Chondrocyte (in vitro differentiated cells): ENCODE measurements at places on chromosomes 11 and 22. TPM values are rescaled to one million over a fixed set of nuclear protein-coding genes. Genes with fewer than 3 reads are reported as not detected.

The RGL4 gene
- total RNA-seq = not detected in 3 replicates

The CHRM4 gene
- 0.38 to 0.42 TPM in 2 of 3 replicates, not detected in the other for total RNA-seq

The DTX4 gene
- 3.1 to 4.4 TPM (median 3.4 TPM) in 3 replicates for total RNA-seq

The TSSK2 gene
- total RNA-seq = not detected in 3 replicates

The NUDT8 gene
- total RNA-seq = 8.4 to 12.6 TPM (median 11.3 TPM) in 3 replicates

The MADD gene
- total RNA-seq = 28.3 to 32.1 TPM (median 29.6 TPM) in 3 replicates

The RIMBP3C gene
- total RNA-seq = 0.22 to 0.75 TPM (median 0.38 TPM) in 3 replicates

The RFPL2 gene
- total RNA-seq = 0.22 TPM in 1 of 3 replicates, not detected in the others

The IL18 gene
- 0.80 to 0.97 TPM (median 0.85 TPM) in 3 replicates for total RNA-seq

The CASP5 gene
- not detected in 3 replicates for total RNA-seq

The PTPMT1 gene
- 40.4 to 48.8 TPM (median 43.5 TPM) in 3 replicates for total RNA-seq

The CYP2D6 gene
- 0.75 to 1.7 TPM (median 0.95 TPM) in 3 replicates for total RNA-seq

The BATF2 gene
- total RNA-seq = not detected in 3 replicates

- DNase-seq = no peak
- no peak overlapping the region for H3K27ac ChIP-seq
- H3K4me1 ChIP-seq = no peaks in the 10 kb centered on the region
These were observed 131.4 kb downstream of the DCDC1 start for GRCh38 chr11:31237819-31238760.

- no peaks in the 10 kb centered on the region for H3K36me3 ChIP-seq
- no peaks in the 10 kb centered on the region for H3K4me1 ChIP-seq
- no peak overlapping the region for H3K4me3 ChIP-seq
- H3K27ac ChIP-seq = no peak overlapping the region
These were observed 8.1 kb upstream of the TOP3B start for GRCh38 chr22:21990445-21991303.

- peak overlapping the region; percentile 100 for H3K27ac ChIP-seq
- peak overlapping the region; percentile 67 for H3K4me3 ChIP-seq
- no peaks in the 10 kb centered on the region for H3K27me3 ChIP-seq
- no peaks in the 10 kb centered on the region for H3K36me3 ChIP-seq
These were observed 8.8 kb downstream of the BCL9L start for GRCh38 chr11:118916842-118917388.

GRCh38 chr22:43631846-43632245, 180.3 kb downstream of the EFCAB6 start:
- H3K27ac ChIP-seq = no peak overlapping the region
- no peak for DNase-seq
- H3K27me3 ChIP-seq = peaks cover 4% of the 10 kb centered on the region
- no peaks in the 10 kb centered on the region for H3K4me1 ChIP-seq

GRCh38 chr11:18191376-18191775, 18.7 kb downstream of the MRGPRX4 start:
- DNase-seq = no peak
- H3K36me3 ChIP-seq = no peaks in the 10 kb centered on the region
- no peak overlapping the region for H3K4me3 ChIP-seq
- H3K27ac ChIP-seq = no peak overlapping the region

GRCh38 chr11:87473174-87473573, 435.4 kb downstream of the TMEM135 start:
- no peaks in the 10 kb centered on the region for H3K27me3 ChIP-seq
- no peaks in the 10 kb centered on the region for H3K36me3 ChIP-seq
- H3K4me1 ChIP-seq = peaks cover 6% of the 10 kb centered on the region
- H3K4me3 ChIP-seq = no peak overlapping the region

DNA sequence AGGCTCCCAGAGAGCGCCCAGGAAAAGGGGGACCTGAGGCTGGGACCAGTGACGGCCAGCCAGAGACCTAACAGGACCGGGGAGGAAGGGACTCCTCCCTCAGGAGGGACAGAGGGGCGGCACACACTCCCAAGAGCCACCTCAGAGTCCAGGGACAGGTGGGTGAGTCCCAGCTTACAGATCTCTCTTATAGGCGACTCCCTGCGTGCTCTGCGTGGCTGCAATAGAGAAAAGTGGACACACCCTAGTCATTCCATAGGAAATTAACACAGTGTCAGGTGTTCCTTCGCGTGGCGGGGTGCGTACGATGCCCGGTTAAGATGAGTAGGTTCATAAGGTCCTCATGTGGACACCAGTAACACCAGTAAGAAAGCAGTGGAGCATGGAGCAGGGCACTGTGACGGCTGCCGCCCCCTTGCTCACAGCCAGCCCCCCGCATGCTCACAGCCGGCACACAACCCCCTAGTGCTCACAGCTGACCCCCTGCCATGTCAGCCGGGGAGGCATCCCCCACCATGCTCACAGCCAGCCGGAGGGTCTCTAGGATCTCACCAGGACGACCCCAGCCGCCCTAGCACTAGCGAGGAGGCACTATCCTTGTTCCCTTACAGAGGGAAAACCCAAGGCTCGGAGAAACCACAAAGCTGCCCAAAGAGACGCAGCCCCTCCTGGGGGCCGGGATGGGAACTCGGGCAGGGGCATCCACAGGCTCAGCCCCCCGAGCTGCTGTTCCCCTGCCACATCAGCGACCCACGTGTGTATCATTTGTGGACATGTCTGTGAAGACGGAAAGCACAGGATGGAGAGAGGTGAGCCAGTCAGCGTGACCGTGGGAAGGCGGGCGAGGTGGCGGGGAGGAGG, 426.8 kb downstream of the TBC1D22A start:
- peaks cover 9% of the 10 kb centered on the region for H3K36me3 ChIP-seq
- peak; percentile 84 for DNase-seq
- H3K27ac ChIP-seq = no peak overlapping the region
- no peak overlapping the region for H3K4me3 ChIP-seq
- no peaks in the 10 kb centered on the region for H3K4me1 ChIP-seq

DNA sequence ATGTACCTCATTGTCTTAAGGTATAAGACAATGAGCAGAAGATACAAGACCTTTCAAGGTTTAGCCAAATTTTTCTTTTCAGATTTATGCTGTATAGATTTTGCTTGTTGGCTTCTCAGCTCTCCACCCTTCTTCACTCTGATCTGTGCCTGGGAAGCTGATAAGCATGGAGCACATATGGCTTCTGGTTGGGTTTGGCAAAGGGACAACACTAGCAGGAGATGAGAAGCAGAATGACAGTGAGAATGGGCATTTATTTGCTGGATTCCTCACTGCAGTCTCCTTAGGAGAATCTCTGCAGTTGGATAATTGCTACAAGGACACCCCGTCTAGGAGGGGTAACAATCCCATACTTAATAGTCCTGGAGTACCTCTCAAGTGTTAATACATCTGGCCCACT, 474.8 kb upstream of the CCDC90B start:
- H3K27ac ChIP-seq = no peak overlapping the region
- DNase-seq = no peak
- no peaks in the 10 kb centered on the region for H3K4me1 ChIP-seq
- peaks cover 29% of the 10 kb centered on the region for H3K27me3 ChIP-seq

- no peak for DNase-seq
- H3K36me3 ChIP-seq = peaks cover 2% of the 10 kb centered on the region
- peaks cover 23% of the 10 kb centered on the region for H3K4me1 ChIP-seq
- H3K27ac ChIP-seq = no peak overlapping the region
- H3K4me3 ChIP-seq = no peak overlapping the region
- H3K27me3 ChIP-seq = no peaks in the 10 kb centered on the region
These were observed 3.8 kb upstream of the PPFIBP2 start for GRCh38 chr11:7509966-7510365.

DNA sequence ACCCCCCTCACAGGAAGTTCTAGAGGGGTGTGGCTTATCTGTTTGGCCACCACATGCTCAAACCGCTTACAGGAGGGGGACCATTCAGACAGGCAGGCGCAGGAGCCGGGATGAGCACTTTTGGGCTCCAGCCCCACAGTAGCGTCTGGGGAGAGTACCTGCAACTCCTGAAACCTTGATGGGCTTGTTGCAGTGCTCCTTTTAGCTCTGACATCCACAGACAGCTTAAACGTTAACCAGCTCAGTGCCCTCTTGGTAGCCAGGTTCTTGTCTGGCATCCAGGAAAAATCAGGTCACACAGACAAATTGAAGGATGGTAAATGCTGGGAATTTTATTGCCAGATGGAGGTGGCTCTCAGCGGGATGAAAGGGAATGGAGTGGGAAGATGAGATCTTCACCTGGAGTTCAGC, 326.3 kb downstream of the ETS1 start:
- H3K27ac ChIP-seq = no peak overlapping the region
- no peaks in the 10 kb centered on the region for H3K36me3 ChIP-seq
- peaks cover 5% of the 10 kb centered on the region for H3K4me1 ChIP-seq

GRCh38 chr11:17333799-17334586, 17.6 kb upstream of the NCR3LG1 start:
- H3K4me3 ChIP-seq = no peak overlapping the region
- peaks cover 11% of the 10 kb centered on the region for H3K36me3 ChIP-seq
- H3K4me1 ChIP-seq = no peaks in the 10 kb centered on the region
- no peak for DNase-seq
- H3K27ac ChIP-seq = no peak overlapping the region

DNA sequence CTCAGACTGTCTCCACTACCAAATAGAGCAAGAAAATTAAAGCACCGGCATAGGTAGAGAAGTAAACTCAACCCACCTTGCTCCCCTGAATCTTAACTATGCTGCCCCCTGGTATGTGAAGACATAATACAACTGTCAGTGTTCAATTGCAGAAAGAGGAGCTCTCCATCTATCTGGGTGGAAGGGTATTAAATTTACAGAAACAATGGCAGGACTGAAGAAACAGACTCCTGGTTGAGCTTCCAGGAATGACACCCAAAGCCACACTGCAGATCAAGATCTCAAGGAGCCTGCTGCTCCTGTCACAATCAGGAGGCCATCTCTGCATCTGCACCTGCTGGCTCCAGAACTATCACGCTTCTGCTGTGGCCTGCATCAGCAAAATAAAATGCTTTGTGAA, 132.1 kb upstream of the BMAL1 start:
- H3K27me3 ChIP-seq = peaks cover 2% of the 10 kb centered on the region
- H3K4me1 ChIP-seq = peaks cover 9% of the 10 kb centered on the region

DNA sequence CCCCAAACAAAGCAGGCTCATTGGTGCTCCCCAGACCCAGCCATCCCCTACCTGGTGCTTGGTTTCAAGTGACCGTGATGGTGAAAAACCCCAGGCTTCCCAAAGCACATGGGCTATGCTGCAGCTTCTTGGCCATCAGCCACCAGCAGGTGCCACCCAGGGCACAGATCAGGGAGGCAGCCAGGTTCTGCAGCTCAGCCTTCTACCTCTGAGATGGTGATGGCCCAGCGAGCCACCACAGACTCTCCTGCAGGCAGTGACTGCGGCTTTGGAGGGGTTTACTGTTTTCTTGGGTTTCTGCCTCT, 70.0 kb upstream of the ALX4 start:
- peaks cover 2% of the 10 kb centered on the region for H3K36me3 ChIP-seq
- peaks cover 38% of the 10 kb centered on the region for H3K27me3 ChIP-seq
- no peak for DNase-seq
- no peak overlapping the region for H3K4me3 ChIP-seq
- H3K4me1 ChIP-seq = no peaks in the 10 kb centered on the region

DNA sequence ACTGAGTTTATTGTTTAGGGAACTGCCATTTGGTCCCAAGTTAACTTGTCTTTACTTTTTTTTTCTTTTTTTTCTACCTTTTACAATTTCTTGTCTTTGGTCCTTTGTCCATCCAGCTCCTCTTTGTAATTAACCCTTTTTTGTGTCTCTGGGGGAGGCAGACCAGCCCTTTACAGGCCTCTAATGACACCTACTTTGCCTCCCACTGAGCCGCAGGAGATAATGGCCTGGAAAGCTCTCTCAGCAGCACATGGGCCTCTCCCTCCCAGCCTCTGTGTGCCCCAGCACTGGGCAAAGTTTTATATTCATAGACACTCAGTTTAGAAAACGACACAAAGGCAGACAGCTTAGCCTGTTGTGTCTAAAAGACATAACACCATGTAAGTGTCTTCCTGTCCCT, 480.4 kb downstream of the SOX6 start:
- H3K36me3 ChIP-seq = no peaks in the 10 kb centered on the region
- H3K4me1 ChIP-seq = no peaks in the 10 kb centered on the region
- no peaks in the 10 kb centered on the region for H3K27me3 ChIP-seq
- no peak overlapping the region for H3K27ac ChIP-seq
- H3K4me3 ChIP-seq = no peak overlapping the region
- no peak for DNase-seq

DNA sequence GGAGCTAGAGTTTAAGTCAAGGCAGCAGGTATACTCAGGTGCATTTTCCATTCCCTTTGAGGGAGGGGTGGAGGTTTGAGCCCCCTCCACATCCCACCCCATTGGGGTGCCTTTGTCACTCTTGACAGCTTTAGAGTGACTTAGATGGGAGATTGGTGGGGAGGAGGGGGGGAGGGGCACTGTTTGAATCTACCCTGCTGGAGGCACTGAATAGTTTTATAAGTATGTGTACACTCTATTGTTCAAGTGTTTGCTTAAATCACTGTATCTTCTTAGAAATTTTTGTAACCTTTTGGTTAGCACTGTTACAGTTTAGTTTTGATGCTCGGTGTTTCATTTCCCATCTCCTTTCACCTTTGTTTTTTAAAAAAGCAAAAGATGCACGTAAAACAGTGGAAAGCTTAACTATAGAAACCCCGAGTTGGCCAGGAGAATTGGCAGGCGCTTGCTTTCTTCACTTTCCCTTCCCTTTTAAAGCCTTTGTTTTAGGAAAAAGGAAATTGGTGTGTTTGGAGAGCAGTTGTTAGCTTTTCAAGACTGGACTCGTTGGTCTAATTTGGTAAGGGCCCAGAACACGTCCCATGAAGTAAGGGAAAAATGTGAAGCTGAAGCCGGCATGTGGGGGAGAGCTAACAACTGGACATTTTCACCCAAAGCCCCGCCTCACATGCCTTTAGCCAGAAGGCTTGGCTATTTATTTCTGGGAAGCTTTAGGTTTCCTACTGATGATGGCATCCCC, 42.8 kb downstream of the TNRC6B start:
- H3K36me3 ChIP-seq = no peaks in the 10 kb centered on the region
- no peak overlapping the region for H3K27ac ChIP-seq
- no peak for DNase-seq
- no peaks in the 10 kb centered on the region for H3K27me3 ChIP-seq
- no peak overlapping the region for H3K4me3 ChIP-seq

DNA sequence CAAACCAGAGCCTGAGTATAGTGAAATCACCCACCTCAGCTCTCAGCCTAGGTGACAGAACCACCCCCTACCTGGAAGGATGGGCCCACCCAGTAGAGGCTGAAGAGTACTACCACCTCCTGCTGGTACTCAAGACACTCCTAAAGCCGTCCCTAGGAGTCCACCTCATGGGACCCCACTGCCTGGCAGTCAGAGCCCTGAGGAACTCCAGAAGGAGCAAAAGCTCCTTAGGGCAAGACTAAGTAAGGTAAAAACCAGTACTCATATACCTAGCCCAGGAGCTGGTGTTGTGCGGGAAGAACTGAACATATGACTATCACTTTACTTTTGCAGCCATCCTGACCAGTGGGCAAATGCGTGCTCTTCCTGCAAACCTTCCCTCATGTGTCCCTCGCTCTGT, 36.3 kb downstream of the HIRA start:
- H3K4me1 ChIP-seq = no peaks in the 10 kb centered on the region
- H3K4me3 ChIP-seq = no peak overlapping the region
- no peak for DNase-seq
- no peaks in the 10 kb centered on the region for H3K27me3 ChIP-seq
